ENCODE measurements at places on chromosomes 2 and 18.

DNA sequence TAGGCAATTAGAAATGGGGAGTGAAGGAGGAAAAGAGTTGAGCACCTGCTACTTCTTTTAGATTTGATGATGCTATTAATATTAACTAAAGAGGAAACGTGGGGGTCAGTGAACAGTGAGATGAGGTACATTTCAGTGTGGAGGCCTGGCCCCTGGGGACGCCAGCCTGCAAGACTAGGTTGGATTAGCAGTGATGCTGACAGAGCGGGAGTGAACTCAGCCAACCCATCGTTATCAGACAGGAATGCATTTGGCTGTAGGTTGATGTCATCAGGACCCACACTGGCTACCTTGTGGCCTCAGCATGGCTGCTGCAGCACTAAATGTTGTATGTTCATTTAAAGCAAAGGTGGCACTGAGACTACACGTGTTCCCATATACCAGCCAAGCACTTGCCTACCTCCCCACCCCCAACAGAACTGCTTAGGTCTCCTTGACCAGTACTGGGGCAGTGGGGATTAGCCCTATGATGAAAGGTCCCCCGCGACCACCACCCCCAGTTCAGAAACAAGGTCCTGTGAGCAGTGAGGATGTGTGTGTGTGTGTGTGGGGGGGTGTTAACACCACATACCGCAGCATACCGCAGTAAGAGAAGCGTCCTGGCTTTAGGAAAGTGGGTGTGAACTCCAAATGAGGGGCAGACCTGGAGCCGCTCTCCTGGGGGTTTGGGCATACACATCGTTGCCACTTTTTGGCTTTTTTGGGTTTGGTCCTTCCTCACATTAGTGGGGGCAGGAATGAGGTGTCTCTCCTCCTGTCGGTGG lies 26.0 kb downstream of the DGKD start:
- no peak for DNase-seq

DNA sequence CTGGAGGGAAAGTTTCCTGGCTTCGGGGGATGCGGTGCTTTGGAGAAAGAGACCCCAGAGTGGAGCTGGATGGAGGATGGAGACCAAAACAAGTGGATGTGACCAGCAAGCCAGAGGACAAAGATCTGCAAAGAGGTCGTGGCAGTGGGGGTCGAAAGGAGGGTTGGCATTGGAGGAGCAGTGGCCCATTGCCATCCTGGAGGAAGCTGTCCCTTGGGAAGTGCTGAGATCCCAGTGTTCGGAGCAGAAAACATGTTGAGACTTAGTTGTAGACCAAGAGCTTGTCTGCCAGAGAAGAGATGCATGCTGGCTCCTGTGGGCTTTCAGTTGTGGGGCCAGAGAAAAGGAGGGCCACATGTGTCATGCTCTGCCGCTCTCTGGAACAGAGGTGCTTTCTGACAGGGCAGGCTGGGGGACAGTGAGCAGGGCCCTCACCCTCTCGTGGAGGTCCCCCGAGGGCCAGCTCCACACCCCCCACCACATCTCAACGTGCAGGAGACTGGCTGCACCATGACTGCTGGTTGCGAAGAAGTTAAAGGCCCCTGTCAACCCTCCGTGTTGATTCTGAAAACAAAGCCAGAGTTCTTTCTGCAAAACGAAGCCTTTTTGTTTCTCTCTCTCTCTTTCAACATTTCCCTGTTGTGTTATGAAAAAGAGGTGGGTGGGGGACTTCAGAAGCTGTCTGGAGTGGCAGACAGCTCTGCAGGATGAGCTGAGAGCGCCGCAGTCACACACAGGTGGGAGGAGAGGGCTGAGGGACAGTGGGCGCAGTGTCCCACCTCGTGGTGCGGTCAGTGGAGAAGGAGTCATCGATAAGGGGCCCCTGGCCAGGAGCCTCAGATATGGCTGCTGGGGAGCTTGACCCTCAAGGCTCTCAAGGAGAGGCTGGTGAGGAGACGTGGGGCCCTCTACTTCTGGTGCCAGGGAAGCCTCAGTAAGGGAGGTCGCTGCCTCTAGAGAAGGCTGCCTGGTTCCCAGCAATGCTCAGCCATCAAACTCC lies 77.6 kb upstream of the BCL2L11 start:
- DNase-seq: no peak

DNA sequence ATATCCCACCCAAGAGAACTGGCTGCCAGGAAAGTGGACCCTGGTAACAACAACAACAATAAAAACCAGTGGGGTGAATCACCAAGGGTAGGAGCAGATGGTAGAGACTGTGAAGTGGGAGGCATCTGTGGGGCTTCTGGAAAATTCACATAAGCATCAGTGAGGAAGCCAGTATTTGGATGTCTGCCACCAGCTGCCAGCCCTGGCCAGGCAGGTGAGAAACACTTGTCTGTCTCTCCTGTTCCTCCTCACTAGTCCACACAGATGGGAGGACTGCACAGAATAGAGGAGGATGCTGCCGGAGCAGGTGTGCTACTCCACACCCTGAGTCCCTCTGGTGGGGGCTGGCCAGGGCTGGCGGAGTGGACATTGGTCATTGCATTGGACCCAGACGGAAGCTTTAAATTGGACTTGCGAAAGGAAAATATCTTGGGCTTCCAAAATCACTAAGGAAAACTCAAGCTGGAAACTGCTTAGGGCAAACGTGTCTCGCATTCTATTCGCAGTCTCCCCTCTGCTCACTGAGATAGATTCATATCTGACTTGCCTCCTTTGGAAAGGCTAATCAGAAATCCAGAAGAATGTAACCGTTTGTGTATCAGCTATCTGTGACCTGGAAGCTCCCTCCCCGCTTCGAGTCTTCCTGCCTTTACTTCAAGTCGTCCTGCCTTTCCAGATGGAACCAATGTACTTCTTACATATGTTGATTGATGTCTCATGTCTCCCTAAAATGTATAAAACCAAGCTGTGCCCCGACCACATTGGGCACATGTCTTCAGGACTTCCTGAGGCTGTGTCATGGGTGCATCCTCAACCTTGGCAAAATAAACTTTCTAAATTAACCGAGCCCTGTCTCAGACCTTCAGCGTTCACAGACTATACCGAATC lies 69.1 kb downstream of the NAB1 start:
- no peak for DNase-seq

GRCh38 chr2:239833269-239834109 lies 191.7 kb downstream of the NDUFA10 start:
- DNase-seq: peak; percentile 12

DNA sequence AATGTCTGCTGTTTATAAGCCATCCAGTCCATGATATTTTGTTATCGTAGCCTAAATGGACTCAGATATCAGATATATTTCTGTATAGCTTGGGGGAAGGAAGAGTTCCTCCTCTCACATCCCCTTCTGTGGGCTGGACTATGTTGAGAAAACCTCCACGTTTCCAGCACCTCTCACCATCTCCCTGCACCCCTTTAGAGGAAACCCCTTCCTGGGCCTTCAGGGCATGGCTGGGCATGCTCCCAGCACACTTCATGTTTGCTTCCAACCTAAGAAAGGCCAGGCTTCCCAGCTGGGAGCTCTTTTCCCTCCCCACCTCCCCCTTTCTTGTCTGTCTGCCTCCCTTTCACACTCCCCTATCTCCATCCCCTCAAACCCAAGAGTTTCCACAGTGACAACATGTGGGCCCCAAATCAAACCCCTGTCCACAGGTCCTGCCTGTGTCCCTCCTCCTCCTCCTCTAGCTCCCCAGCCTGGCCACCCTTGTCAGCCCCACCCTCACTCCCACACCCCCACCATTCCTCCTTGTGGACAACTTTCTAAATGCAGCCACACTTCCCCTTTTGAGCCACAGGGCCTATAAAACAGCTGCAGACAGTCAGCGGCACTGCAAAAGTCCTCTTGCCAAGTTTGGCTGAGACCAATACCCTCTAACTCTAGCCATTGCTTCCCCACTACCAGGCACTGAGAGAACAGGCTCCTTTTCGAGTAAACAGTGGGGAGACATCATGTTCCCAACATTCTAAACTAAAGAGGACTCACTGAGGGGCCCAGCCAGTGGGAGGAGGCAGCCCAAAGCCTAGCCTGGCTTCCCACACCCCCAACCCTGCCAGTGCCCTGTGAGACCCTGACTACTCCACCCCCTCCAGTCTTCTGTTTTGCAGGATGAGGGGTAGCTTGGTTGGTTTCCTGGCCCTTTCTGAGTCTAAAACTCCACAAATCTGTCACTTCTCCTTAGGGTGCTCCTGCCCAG lies 120.5 kb downstream of the ZFP36L2 start:
- DNase-seq: no peak

DNA sequence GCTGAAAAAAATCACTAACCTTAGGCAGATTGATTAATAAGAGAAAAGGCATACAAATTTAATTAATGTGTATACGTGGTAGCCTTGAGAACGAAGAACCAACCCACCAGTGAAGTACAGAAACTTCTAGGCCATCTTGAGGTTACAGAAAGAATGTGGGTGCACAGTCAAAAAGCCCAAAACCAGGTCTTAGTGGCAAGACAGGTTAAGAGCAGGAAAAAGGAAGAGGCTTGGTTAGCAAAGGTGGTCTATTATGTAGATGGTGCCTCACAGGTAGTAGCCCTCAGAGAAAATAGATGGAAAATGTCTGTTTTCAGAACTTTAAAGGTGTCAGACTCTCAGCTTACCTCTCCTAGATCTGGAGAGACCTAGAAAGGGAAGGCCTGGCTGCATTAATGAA lies 22.0 kb upstream of the SLC35G4 start:
- DNase-seq: no peak

GRCh38 chr2:239780236-239780994 lies 244.7 kb downstream of the NDUFA10 start:
- no peak for DNase-seq

- DNase-seq: peak; percentile 78
Observed at GRCh38 chr2:20093263-20094141, 42.1 kb upstream of the LAPTM4A start.

- no peak for DNase-seq
Observed at GRCh38 chr2:98882971-98883779, 52.9 kb downstream of the CRACDL start.

GRCh38 chr18:36348971-36349417 lies 51.5 kb downstream of the FHOD3 start:
- DNase-seq: no peak

DNA sequence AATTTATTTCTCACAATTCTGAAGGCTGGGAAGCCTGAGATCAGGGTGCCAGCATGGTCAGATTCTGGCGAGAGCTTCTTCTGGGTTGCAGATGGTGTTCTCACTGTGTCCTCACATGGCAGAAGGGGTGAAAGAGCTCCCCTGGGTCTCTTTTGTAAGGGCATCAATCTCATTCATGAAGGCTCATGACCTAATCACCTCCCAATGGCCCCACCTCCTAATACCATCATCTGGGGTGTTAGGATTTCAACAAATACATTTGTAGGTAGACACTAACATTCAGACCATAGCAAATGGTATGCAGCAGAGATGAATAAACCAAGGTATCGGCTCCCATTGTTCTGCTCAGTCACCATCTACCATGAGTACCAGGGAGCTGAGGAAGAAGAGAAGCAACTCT lies 32.7 kb downstream of the YPEL5 start:
- DNase-seq: no peak

DNA sequence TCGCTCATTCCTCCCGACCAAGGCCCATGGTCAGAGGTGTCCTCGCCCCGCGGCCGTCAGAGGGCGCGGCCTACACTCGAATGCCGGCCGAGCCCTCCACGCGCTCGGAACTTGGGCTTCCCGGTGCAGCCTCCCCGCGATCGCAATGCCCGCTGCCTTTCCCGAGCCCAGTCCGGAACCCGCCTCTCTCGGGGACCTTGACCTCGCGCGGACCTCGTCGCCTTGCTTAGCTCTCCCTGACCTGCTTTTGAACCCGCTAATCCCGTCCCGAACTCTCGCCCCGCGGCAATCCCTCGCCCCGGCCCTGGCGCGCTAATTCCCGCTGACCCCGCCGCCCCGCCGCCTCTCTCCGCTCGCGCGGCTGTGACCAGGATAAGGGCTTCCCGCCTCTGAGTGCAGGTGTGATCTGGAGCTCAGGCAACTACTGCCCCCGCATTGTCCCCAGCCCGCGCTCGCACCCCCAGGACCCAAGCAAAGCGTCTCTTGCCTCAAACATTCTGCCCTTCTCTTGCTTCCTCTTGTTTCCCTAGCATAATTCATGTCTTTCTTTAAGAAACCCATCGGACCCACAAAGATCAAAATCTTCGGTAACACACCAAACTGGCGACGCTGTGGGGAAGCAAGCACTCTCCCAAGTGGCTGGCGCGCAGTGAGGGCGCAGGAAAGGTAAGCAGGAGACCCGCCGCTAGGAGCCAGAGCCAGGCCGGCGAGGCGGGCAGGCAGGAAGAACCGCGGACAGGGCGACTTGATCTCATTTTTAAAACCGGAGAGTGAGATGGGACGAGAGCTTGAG lies 46.6 kb upstream of the ATP6V1B1 start:
- peak; percentile 75 for DNase-seq

- DNase-seq: no peak
Observed at GRCh38 chr2:166230724-166231070, 102.9 kb upstream of the SCN1A start.

GRCh38 chr2:152584301-152584700 lies 133.0 kb downstream of the PRPF40A start:
- DNase-seq: no peak

DNA sequence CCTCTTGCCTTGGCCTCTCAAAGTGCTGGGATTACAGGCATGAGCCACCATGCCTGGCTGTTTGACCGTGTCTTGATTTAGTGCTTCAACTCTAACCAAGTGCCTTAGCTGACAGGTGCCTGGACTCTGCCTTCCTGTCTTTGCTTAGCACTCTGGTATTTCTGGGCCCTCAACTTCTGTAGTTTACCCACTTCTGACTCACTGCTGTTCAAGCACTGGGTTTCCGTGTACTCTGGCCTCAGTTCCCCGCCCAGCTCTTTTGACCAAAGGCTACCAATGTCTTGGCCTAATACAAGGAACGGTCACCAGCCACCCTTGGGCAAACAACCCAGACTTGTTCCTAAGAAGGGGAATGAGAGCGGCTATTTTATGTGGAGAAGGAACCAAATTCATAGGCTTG lies 35.7 kb upstream of the CABLES1 start:
- no peak for DNase-seq

- no peak for DNase-seq
Observed at GRCh38 chr18:34821669-34822210, 111.6 kb downstream of the DTNA start.

DNA sequence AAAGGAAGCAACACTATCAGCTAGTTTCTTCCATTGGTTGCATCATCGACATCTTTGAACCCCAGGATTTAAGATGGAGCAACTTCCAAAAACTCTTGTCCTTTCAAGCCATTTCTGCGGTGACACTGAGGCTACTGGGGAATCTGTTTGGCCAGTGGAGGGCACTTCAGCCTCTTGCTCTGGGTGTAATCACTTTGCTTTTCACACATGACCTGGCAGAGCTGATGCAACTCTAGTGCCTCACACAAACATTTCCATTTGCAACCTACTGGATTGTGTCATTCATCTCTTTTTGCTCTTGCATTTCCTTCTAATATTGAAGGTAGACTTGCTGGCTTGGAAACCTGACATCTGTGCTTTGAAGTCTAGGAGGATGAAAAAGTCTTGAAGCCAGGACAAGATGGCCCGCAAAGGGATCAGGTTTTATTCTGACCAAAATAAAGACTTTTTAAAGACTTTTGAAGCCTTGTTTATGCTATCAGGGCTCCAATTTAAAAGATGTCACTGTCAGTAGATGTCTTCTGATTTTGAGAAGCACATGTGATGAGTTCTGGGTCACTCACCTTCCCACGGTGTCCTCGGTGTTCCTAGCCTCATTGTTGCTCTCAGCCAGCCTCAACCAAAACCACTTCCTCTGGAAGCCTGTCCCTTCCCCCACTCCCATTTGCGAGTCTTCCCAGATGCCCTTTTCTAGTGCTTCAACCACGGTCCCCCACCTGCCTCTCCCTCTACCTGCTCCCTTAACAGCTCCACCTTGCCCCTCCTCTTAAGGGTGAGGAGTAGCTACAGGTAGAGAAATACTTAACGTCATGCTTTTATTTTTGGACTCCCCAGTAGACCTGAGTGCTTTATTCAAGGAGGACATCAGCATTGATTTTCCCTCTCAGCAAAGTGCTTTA lies 69.7 kb upstream of the KCNE4 start:
- peak; percentile 62 for DNase-seq

Data from H9 (cell line).